Stimulated activated naive B cell treated with anti-CD40 and anti-IgM and Interleukin-4, amounts not matched to agents 10 μg/mL and 1 μg/mL and 100 μg/mL, for 72 hours (primary cell): ENCODE measurements at places on chromosomes 1 and 21.

- no peak for DNase-seq
Measured at GRCh38 chr21:14814991-14815390, 249.8 kb downstream of the NRIP1 start.

- DNase-seq, result no peak
Measured at GRCh38 chr1:210739627-210740026, 394.3 kb downstream of the KCNH1 start.

- DNase-seq, result no peak
Measured at GRCh38 chr1:115679141-115679611, 37.4 kb downstream of the VANGL1 start.

- DNase-seq, result no peak
Measured at GRCh38 chr21:45543371-45543709, 1.1 kb upstream of the SLC19A1 start.

GRCh38 chr1:96865731-96866685 is 144.4 kb downstream of the PTBP2 start:
- DNase-seq, result no peak

GRCh38 chr1:93738075-93738622 is 56.5 kb upstream of the BCAR3 start:
- DNase-seq, result no peak

GRCh38 chr1:38210021-38210894 is 163.7 kb upstream of the POU3F1 start:
- no peak for DNase-seq

DNA sequence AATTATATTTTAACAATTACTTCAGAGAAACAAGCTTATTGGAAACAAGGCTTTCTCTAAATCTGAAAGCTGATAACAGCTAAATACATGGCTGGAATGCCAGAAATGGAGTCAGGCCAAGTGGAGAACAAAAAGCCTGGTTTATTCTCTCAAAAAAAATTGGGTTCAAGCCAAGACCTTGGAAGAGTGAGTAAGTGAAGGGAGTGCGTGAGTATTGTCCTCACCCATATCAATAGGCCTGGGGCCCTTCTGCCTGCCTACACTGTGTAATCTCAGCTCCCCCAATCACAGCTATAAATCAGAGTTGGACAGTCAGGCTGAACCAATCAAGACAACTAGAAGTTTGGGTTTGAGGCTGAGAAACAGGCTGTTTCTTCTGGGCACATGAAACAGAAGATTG is 7.4 kb downstream of the KYAT3 start:
- no peak for DNase-seq

GRCh38 chr1:40519517-40519916 is 10.9 kb downstream of the EXO5 start:
- DNase-seq, result no peak

GRCh38 chr21:44711327-44712202 is at the start of gene TSPEAR:
TSS of gene TSPEAR (minus strand) at chr21:44711572. CDS start at chr21:44711514, 58 bp downstream.
- DNase-seq, result no peak

- no peak for DNase-seq
Measured at GRCh38 chr1:214506972-214507431, 44.4 kb downstream of the PTPN14 start.

- DNase-seq, result no peak
Measured at GRCh38 chr1:84611796-84612195, 37.6 kb upstream of the CTBS start.

DNA sequence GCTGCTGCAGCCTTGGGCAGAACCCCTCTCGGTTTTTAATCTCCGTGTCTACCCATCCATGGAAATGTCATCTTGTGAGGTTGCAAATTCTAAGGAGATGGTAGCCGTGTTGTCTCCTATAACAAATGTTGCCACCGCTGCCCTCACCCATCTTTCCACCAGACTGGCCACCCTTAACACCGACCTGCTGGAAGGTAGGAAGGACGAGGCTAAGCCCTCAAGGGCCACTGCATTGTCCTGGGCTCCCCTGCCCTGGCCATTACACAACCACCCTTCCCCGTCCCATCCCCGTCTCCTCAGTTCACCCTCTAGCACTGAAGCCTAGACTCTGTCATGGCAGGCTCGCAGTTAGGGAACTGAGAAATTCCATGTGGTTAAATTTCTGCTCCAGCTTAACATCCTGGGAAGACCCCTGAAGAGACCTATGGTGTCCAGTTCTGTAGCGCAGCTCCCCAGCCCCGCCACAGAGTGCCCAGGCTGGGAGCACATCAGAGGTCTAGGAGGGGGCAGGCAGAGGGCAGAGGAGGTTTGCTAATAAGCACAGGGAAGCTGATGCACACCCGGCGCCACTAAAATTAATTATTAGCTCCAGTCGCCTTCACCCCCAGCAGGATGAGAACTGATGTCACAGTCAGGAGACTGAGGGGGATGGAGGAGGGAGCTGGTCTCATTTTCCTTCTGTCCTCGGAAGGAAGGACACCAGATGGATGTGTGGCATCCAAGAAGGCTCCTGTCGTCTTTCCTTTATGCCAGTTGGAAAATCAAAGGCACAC is 38.3 kb downstream of the STUM start:
- no peak for DNase-seq

DNA sequence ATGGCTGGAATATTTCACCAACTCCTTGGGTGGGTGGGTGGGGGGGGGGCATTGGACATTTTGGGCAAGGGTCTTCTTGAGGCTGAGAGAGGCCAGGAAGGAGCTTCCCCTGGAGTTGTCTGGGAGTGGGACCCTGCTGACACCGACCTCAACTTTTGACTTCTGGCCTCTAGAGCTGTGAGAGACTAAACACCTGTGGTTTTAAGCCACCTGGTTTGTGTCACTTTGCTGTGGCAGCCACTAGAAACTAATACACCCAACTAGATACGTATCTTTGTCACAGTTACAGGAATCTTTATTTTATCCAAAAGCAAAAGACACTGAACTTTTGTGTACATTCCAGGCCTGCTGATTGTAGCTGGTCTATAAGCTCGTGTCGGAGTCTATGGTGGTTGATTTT is 9.9 kb upstream of the RIPK4 start:
- no peak for DNase-seq

DNA sequence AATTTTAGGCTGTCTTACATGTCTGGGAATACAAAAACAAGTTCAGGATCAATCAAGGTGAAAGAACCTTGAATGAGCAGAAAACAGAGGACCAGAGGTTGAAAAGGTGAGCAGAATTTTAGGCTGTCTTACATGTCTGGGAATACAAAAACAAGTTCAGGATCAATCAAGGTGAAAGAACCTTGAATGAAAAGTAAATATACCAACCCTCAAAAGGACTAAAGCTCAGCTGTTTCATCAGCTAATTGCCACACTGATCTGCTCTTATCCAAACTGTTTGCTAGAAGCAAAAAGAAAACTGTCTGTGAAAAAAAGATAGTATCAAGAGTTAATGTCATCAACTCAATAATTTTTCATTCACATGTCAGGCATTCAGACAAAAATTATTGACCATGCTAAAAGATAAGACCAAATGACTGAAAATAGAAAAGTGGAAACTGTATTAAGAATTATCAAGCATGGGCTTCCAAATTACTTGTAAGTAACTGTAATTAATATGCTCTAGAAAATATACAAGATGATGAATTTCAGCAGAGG is 69.2 kb downstream of the LTN1 start:
- no peak for DNase-seq

DNA sequence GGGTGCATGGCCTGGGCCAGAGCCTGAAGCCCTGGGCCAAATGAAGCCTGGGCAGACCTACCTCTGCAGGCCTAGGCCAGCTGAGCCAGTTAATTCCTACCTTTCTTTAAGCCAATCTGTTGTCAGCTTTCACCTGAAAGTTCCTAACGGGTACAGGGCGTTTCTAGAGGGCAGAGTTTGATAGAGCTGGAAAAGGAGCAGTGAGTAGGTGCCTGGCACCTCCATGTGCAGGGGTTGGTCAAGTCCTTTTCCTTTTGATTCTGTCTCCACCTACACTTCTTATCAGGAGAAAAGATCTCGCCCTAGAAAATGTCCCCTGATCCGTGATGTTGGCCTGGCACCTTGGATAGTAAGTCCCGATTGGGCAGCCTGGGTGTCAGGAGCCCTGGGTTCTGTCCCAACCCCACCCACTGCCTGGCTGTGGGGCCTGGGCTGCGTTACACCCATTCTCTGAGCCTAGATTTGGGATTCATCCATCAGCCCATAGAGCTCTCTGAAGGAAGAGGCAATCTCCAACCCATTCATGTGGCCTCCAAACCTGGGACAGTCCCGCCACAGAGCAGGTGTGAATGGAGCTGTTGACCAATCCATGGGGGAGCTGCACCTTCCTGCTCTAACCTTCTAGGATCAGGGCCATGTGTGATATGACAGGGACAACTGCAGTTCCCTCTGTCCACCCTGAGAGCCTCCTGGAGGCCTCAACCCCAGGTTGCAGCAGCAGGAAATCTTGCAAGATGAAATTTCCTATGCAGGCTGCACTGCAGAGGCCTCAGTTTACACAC is 304.3 kb downstream of the MATN1 start:
- DNase-seq, result no peak

DNA sequence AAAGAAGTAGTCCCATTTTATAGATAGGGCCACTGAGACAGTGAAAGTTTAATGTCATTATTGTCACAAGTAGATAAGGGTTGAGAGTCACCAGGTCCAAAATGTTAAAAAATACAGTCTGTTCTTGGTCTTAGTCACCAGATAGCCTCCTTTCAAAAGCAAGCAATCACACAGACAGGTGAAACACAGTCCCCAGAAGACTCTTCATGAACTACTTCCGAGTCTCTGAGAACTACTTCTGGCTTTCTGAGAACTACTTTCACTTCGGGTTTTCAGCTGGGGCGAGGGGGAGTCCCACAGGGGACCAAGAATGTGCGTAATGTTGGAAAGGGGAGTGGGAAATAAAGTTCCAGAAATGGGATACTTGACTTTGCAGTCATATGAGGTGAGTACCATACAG is 143.2 kb downstream of the HHIPL2 start:
- no peak for DNase-seq

DNA sequence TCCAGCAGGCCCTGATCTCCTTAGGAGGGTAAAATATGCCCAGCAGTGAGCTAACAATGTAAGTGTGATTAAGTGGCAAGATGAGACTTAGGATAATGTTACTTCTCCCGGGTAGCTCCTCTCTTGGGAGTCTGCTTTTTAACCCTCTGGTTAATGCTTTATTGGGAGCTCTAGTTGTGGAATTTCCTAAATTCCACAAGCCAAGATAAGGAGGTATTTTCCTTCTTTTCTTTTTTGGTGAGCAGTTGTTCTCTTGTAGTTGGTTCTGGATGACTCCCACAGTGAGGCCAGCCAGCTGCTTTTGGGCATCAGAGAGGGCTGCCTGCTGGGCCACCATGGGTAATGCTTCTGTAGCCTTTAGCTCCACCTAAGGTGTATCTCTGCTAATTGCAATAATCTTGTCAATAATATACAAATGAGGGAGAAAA is 19.3 kb downstream of the C1orf52 start:
- DNase-seq, result no peak

DNA sequence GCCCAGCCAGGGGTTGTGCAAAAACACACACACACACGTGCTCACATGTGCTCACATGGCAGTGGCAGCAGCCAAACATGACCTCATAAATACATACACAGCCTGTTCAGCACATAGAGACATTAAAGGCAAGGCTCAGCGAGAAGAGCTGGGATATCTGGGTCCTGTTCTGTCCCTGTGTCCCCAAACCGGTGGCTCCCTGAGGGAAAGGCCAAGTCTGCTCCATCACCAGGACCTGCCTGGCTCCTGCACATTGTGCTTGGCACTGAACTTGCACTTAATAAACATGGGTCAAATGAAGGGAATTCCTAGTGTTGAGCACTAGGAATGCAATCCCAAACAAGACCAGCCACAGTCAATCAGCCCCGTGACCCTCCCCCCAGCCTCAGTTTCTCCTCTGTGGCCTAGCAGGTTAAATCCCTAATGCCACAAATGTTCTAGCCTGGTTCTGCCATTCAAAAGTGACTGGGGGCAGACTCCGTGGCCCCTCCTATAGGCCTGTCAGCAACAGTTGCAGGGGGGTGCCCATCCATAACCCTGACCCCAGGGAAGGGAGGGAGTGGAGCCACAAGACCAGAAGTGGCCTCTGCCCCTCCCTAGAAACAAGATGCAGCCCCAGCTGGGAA is 160.9 kb upstream of the VAMP3 start:
- DNase-seq, result no peak

DNA sequence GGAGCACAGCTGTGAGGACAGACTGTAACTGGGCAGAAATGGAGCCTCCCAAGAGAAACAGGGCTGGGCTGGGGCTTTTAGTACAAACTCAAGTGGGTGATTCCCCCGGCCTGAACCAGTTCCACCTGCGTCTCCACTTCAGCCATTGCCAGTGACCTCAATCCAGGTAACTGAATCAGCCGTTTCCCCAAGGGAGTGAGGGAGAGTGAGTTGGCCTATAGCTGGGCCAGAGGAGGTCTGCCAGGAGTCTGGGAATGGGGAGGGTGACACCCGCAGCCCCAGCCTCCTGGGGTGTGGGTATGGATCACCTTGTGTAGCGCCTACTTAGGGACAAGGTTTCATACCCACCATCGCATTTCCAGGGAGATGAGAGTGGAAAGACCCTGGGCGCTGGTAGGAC is 8.5 kb downstream of the SLC26A9 start:
- no peak for DNase-seq

DNA sequence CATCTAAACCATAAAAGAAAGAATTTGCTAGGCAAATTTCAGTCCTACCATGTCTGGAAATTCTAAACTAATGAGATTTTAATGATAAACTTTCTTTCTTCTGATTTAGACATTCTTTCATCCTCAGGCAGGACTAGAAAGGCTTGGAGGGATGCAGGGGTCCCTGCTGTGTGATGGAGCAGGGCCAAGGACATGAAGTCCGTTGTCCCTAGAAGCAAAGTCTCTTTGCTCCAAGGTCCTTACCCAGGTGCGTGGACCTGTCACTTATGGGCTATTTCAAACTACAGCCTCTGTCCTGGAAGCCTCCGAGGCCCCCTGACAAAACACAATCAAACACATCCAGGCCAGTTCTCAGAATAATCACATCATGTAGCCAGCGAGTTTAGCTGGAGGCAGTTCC is 26.6 kb downstream of the URB1 start:
- DNase-seq, result no peak

- DNase-seq, result peak; percentile 97
Measured at GRCh38 chr1:2133039-2133878, 61.3 kb downstream of the FAAP20 start.

GRCh38 chr1:100266741-100267140 is 725 bp downstream of the RTCA start:
- DNase-seq, result no peak

DNA sequence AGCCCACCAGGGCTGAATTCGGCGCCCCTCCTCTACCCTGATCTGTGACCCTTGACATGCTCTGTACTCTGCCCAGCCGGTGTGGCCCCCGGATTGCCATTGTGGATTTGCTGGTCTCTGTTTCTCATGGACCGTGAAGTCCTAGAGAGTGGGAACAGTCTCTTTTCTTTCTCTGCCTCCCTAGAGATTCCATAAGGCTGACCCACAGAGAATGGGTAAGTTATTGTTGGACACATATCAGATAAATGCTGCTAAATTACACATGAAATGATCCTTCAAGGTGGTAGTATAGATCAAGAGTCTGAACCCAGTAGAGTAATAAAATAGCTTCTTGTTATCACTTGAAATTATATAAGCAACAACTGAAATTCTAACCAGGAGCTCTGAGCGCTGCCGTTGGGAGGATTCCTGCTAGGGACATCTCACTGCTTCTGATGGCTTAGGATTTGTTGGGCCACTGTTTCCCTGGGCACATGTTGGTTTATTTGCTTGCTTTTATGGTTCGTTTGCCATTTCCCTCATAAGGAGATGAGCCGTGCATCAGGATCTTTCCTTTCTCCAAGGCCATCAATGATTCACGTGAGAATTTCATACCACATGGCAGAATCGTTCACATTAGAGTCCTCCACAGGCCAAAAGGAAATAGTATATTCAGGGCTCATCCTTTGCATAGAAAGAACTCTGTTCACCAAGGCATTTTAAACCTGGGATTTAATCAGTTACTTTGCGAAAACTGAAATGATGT is 111.9 kb downstream of the ZBTB18 start:
- no peak for DNase-seq
